ENCODE measurements at places on chromosomes 12 and 14. TPM values are rescaled to one million over a fixed set of nuclear protein-coding genes. Genes with fewer than 3 reads are reported as not detected.

FAM90A1 gene
- 2.4 TPM for polyA plus RNA-seq

KSR2 gene
- 0.27 TPM for polyA plus RNA-seq

SPATS2 gene
- 60.1 TPM for polyA plus RNA-seq

IFI27 gene
- polyA plus RNA-seq: 16.3 TPM

PKP2 gene
- 4.4 TPM for polyA plus RNA-seq

GRCh38 chr14:21042918-21043317 is 756 bp downstream of the RNASE7 start:
- no peak for DNase-seq

GRCh38 chr14:27917896-27918295 is 848.7 kb upstream of the FOXG1 start:
- no peak for DNase-seq

DNA sequence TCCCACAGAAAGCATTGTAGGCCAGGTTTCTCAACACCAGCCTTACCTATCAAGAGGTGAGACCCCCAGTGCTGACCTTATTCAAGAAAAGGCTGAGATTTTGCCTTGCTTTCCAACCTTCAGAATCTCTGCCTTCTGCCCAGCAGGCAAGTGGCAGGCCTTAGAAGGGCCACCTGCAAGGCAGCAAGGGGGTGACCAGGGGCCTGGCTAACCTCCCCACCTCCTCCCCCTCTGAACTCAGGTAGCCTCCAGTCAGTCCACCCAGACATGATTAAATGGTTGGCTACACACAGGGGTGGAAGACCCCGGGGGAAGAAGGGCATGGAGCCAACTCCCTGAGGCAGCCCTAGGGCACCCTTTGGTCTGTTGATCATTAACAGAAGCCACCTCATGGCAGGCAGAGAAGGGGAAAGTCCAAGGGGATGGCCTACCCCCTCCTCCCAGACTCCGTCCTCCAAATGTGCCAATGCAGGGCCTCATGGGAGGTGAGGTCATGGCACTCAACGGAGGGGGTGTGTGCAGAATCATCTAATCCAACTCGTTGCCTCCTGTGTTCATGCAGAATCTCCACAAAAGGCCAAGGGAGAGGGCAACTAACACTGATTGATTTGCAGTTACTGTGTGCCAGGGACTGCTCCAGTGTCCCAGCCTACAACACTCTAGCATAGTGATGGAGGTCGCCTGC is 8.5 kb downstream of the ZFP36L1 start:
- DNase-seq: no peak

GRCh38 chr12:85191-85666 is 18.7 kb downstream of the IQSEC3 start:
- DNase-seq: no peak

- no peak for DNase-seq
These were observed 21.0 kb upstream of the ITPR2 start for GRCh38 chr12:26854031-26854390.

GRCh38 chr14:105602799-105603793 is 76.7 kb downstream of the TMEM121 start:
- DNase-seq: no peak

DNA sequence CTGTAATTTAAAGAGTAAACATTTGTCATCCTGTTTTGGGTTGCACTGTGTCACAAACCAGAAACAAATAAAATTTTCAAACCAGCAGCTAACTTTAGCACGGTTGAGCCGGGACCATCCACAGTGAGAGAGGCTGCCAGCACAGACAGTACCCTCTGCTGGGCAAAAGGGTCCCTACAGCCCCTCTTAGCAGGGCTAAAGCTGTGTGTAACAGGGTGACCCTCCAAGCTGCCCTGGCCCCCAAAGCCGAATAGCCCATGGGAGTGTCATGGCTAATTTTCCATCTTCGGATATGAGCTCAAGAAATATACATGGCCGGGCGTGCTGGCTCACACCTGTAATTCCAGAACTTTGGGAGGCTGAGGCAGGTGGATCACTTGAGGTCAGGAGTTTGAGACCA is 157.1 kb upstream of the GRIN2B start:
- DNase-seq: no peak

DNA sequence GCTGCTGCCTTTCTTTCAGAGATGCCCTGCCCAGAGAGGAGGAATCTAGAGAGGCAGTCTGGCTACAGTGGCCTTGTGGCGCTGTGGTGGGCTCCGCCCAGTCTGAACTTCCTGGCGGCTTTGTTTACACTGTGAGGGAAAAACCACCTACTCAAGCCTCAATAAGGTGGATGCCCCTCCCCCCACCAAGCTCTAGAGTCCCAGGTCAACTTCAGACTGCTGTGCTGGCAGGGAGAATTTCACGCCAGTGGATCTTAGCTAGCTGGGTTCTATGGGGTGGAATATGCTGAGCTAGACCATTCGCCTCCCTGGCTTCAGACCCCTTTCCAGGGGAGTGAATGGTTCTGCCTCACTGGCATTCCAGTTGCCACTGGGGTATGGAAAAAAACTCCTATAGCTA is 25.6 kb downstream of the SPATA7 start:
- DNase-seq: no peak
